ENCODE measurements at places on chromosomes 12 and 14.

- DNase-seq = peak; percentile 50
Measured at GRCh38 chr14:73752297-73752992, 38.3 kb upstream of the PNMA1 start.

DNA sequence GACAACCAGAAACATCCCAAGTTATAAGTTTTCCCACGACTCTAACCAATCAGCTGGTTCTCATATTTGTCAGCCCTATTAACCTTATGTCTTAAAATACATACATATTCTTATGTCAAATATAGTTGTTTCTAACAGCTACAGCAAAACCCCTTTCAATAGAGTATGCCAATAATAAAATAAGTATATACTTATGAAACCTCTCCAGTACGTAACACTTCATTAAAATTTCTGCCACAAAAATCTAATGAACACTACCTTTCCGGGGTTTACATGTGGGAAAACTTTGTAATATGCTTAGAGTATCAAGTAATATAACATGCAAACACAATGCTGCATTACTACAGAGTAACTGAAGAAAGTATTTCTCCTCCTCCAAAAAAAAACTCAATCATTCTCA is 1.8 kb downstream of the LRP6 start:
- no peak for DNase-seq

- DNase-seq = peak; percentile 92
Measured at GRCh38 chr14:92659765-92660561, 88.5 kb downstream of the LGMN start.

GRCh38 chr12:41034686-41035085 is 153.4 kb upstream of the PDZRN4 start:
- DNase-seq = peak; percentile 62

- no peak for DNase-seq
Measured at GRCh38 chr14:59863806-59864525, 6.6 kb downstream of the RTN1 start.

GRCh38 chr12:52213564-52214420 is 19.3 kb upstream of the KRT7 start:
- DNase-seq = peak; percentile 79

- no peak for DNase-seq
Measured at GRCh38 chr14:23089498-23090253, 5.3 kb downstream of the ACIN1 start.

GRCh38 chr14:74514471-74514941 is 20.9 kb downstream of the ISCA2 start:
- peak; percentile 98 for DNase-seq

DNA sequence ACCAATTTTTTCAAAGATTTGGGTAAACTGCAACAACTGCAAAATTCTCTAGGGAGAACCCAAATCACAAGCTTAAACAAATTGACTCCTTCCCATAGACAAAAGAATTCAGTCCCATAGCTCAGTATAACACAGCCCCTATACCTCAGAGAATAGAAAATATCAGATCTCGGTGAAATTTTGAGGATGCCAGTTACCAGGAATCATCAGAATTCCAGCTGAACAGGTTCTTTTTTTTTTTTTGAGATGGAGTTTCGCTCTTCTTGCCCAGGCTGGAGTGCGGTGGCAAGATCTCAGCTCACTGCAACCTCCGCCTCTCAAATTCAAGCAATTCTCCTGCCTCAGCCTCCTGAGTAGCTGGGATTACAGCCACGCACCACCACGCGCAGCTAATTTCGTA is 36.7 kb downstream of the ZFYVE1 start:
- DNase-seq = no peak
